ENCODE measurements at places on chromosomes 3 and 15.

GRCh38 chr3:112001526-112001925 is 2.8 kb downstream of the TAGLN3 start:
- no peak for DNase-seq

DNA sequence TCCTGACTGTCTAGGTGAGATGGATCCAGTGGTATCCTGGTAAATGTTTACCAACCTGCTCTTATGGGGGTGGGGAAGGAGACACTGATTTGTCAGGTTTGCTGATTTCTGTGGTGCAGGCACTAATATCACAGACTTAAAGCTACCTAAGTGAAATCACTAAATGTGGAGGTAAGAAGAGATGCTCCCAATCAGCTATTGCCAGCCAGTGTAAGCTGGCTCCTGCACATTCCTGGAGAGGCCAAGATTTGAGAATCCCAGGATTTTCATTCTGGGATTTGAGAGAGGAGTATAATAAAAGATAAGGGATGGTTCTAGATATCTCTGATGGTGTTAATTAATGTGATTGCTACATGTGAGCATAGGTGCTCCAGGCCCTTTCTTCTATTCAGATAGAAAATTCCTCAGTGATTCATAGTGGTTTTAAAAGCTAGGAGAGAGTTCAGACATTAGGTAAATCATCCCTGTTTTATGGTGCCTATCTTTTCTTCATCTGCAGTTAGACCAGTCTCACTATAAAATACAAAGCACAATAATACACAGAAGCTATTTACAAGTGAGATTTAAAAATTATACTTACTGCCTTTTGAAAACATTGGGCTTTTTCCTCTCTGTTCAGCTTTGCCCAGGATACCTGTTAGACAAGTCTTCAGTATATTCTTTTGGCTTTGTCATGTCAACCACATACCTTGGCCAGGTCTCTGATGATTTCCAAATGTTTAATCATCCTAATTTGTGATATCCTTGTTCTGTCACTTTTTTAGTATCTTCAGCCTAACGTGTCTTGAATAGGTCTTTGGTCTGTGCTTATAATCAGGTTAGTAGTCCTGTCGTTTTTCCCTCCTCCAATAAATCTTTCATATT is 90.9 kb downstream of the MBNL1 start:
- DNase-seq = no peak

- peak; percentile 92 for DNase-seq
Observed at GRCh38 chr3:40546816-40547215, 22.1 kb downstream of the ZNF621 start.

GRCh38 chr15:80694611-80695098 is 455 bp upstream of the ABHD17C start:
- no peak for DNase-seq

DNA sequence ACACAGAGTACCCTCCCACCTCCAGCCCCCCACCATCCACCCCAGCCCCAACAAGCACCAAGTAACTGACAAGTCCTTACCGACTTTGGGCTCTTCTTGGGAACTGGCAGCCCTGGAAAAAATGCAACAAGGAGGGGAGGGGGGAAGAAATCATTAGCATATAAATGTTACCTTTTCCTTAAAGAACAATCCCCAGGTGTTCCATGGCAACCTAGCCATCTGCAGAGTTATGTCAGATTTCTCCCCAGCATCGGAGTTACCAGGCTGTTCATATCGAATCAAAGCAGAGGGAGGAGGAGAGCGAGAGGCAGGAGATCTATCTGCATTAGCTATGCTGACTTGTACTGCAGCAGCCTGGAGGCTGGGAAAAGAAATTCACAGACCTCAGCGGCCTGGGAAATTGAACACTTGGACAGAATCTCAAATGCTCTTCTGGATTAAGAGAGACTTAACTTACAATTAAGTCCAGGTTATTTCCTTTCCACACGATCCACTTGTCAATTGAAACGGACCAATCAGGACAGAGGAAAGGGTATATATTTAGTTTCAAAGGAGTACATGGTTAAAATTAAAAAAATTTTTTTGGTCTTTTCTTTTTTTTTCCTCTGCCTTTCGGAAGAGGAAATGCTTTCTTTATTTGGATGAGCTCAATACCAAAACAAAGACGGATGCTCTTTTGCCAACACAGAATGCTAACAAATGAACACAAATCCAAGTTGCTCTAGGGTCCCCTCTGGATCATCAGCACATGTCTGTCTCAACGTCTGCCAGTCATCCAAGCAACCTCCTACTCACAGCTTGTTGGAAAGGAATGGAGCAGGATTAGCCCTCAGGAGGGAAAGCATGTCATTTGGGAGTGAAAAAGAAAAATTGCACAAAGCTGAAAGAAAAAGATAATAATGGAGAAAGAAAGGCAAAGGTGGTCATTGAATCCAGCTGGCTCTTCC is 637.1 kb downstream of the MAGI1 start:
- DNase-seq = no peak

GRCh38 chr3:32791833-32792232 is 26.0 kb upstream of the TRIM71 start:
- no peak for DNase-seq

GRCh38 chr3:7684182-7684715 is 817.4 kb upstream of the LMCD1 start:
- no peak for DNase-seq
